Omental fat pad (tissue), 4 donors: ENCODE measurements at places on chromosomes 7 and 10. TPM values are rescaled to one million over a fixed set of nuclear protein-coding genes. Genes with fewer than 3 reads are reported as not detected.

The AOC1 gene
- total RNA-seq, result not detected

The ZWINT gene
- total RNA-seq, result 1.0 TPM

The GATA3 gene
- total RNA-seq, result 1.6 TPM

The GIMAP4 gene
- 135 TPM for total RNA-seq

The HOXA1 gene
- 0.79 TPM for total RNA-seq

The OR6B1 gene
- not detected for total RNA-seq

GRCh38 chr10:86727470-86727869 is 28.9 kb upstream of the BMPR1A start:
- no peak for DNase-seq

- peak; percentile 73 for DNase-seq
These were observed at the start of gene COPG2 for GRCh38 chr7:130668258-130669084. COPG2 (minus strand) TSS chr7:130668748; CDS start chr7:130668668, 80 bp downstream.

DNA sequence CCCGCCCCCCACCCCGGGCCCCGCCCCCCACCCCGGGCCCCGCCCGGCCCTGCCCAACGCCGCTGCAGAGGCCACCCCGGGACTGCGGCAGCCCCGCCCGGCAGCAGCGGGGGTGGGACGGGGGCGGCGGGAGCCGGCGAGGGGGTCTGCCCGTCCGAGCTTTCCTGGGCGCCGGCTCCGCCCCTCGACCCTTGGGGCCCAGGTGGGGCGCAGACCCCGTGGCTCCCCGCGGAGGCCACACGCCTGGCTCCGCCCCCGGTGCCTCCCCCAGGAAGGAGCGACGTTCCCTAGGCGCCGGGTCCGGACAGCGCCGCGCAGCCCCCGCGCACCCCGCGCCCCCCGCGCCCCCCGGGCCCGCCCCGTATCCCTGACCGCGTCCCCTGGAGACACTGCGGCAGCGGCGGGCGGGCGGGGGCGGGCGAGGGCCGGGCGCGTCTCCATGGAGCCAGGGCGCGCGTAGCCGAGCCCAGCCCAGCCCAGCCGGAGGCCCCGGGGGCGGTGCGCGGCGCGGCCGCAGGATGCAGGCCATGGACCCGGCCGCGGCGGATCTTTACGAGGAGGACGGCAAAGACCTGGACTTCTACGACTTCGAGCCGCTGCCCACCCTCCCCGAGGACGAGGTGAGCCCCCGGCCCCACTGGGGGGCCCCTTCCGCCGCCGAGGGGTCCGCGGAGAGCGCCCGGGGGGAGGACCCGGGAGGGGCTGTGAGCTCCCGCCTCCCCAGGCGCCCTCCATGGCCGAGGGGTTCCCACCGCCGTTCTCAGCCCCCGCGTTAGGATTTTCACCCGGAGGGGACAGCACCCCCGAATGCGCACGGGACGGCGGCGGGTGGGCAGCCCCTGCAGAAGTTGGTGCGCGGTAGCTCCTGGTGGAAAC is at the start of gene KNDC1:
Gene KNDC1, plus strand, starts transcription at position 270 of the 876 bp plus-strand sequence. Its CDS starts 249 bp downstream, at position 519.
- DNase-seq, result peak; percentile 23

- no peak for DNase-seq
These were observed 306.8 kb downstream of the SORCS1 start for GRCh38 chr10:106857728-106858127.

GRCh38 chr7:104458875-104459274 is 130.5 kb downstream of the LHFPL3 start:
- no peak for DNase-seq

DNA sequence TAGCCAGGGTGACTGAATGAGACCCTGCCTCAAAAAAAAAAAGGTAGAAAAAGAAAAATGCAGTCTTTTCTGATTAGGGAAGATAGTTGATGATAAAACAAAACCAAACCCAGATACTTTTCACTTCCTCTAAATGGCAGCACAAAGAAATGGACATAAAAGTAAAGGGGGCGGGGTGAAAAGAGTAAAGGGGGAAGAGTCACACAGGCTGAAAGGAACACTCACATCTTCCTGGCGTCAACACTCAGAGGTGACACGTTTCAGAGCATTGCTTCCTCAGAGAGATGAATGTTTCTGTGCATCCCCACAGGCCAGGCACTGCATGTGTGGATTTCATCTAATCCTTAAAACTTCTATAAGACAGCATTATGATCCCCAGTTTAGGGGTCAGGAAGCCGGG is 81.2 kb downstream of the HIPK2 start:
- no peak for DNase-seq

- DNase-seq, result no peak
These were observed 21.1 kb downstream of the BNIP3 start for GRCh38 chr10:131960631-131961046.

DNA sequence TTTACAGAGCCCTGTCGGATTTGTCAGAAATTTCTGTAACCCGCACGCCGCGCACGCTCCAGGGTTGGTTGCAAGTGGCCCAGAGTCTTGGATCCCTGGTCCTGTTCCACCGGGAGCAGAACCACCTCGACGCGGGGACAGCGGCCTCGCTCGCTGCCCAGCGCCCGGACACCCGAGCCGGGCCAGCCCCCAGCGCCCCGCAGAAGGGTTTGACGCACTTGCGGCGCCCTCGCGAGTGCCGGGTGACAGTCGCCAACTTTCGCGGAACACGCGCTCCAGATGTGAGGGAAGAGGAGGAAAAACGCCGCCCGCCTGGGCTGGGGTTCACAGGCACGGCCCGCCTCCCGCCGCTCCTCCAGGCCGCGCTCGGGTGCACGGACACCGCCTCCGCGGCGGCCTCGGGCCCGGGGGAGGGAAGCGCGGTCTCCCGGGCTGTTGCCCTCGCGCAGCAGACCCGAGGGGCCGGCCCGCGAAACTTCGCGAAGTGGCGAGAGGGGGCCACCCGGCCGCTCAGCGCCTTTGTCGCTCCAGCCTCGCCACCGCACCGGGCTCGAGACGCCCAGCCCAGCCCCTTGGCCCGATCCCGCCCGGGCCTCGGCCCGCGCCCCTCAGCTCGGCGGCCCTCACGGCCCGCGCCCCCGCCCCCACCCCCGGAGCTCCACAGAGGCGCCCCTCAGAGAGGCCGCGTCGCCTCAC is 514 bp downstream of the RNF216 start:
- peak; percentile 24 for DNase-seq

DNA sequence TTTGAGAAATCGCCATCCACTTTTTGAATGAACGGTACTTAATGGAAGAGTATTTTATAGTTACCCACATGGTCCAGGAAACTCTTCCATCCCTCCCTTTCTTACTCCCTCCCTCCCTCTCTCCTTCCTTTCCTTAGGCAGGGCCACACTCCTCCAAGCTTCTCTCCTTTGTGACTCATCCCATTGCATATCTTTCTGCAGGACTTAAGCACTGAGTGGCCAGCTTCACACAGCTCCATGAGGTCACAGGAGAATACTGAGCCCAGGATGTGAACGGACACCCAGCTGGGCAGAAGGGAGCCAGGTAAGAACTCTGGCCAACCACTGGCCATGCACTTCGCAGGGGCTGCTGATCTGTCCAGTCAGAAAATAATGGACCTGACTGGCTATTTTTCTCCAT is 189.7 kb upstream of the ADCY1 start:
- DNase-seq, result no peak

DNA sequence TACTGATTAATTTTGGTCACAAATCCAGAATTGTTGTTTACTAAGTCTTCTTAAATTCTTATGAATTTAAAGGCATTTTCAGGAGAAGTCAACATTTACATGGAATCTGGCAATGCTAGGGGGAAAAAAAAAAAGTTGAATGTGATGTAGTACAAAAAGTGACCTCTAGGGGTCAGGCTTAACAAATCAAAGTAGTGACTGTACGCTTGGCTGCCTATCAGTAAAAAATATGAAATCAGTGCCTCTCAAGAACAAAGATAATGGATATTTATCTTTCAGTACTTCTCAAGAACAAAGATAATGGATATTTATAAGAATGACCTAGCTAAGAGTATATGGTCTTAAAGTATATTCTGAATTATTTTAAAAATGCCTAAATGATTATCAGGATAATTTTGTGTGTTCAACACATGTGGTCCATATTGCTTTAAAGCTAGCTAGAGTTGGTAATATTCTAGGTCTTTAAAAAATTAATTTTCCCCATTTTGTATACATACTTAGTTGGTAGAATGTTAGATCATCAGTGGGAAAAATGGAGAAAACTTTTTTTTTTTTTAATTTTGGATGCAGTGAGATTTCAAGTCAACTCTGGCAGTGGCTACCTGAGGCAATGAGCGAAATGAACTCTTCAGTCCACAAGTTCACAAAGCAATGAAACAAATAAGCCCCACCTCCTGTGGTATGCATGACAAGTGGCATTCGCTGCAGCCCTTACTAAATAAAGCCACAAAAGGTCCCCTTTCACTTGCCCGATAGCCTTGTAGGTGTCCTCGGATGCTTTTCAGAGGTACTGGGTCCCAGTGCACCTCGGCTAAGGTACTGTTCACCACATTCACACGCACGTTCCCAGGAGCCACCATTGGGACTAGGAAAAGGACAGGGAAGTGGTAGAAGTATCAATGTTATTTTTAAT is 51.2 kb upstream of the LAMB4 start:
- no peak for DNase-seq

DNA sequence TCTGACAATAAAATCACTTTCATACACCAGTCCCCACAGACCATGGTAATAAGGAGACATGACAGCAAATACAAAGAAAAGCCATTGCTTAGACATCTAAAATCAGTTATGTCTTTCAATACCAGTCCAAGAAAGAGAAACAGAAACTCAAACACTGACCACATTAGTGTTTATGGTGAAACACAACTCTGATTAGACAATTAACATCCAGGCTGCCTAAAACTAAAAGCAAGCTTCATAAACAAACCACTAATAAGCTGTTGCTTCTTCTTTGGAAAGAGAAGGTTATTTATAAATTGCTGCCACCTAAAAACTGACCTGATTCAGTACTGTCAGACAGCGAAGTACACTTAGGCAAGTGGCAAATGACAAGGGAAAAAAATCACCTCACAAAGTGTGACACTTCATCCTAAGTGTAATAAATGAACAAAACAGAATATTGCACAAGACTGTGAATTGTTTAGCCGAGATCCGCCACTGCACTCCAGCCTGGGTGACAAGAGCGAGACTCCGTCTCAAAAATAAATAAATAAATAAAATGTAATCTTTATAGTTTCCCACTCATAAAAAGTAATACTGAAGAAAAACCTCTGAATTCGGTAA is 277.4 kb downstream of the PARD3 start:
- DNase-seq, result no peak
